Hepatic stellate cell (primary cell): ENCODE measurements at places on chromosomes 1 and 21.
A peak's percentile ranks its signal among the peaks of the same experiment; 100 is the strongest.

DNA sequence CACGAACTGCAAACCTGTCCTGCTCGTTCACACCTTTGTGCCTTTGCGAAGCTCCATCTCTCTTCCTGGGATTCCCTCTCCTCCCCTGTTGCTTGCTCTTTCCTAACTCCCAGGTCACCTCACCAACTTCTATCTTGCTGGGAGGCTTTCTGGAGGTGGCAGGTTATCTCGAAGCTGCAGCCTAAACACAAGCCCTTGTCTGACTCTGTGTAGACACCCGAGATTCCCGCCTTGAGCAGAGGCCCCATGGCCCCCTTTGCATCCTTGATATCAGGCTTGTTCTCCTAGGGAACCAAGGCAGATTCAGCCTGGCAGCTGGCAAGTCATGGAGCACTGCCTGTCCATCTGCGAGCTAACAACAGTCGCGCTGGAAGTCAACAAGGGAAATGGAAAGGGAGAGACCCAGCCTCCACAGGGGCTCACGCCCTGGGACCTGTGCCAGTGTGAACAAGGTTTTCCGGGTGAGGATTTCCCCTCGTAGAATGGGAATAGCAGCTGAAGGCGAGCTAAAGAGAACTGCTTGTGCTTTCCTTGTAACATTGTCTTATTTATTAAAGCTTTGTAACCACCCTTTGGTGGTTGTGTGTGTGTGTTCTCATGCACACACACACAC, 109.5 kb upstream of the JUN start:
- DNase-seq: no peak

GRCh38 chr1:113931451-113931851, 2.3 kb downstream of the HIPK1 start:
- no peak for DNase-seq

GRCh38 chr1:159647616-159648015, 60.0 kb downstream of the APCS start:
- no peak for DNase-seq

- DNase-seq: no peak
These were observed 3.3 kb downstream of the DPH5 start for GRCh38 chr1:101022294-101022693.

GRCh38 chr1:29669158-29669871, 433.0 kb downstream of the PTPRU start:
- no peak for DNase-seq

DNA sequence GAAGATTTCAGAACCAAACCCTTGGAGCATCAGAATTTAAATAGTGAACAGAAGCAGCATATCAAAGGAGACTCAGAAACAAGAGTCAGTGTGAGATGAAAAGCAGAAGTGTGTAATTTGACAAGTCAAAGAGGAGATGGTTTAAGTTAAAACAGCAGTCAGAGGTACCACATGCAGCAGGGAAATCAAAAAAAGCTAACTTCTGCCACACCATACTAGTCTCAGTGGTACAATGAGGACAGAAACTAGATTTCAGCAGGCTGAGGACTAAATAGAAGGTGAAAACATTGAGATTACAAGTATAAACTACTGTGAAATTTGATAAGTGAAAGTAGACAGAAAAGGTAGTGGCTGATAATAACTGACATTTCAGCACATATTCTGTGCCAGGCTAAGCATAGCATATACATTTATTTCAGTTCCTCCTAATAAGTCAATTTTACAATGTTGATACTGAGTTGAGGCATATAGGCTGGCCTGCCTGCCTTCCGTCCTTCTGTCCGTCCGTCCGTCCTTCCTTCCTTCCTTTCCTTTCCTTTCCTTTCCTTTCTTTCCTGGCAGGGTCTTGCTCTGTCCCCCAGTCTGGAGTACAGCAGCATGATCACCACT, 12.6 kb downstream of the SUCO start:
- no peak for DNase-seq

GRCh38 chr1:109156916-109157385, 43.0 kb downstream of the ELAPOR1 start:
- no peak for DNase-seq

DNA sequence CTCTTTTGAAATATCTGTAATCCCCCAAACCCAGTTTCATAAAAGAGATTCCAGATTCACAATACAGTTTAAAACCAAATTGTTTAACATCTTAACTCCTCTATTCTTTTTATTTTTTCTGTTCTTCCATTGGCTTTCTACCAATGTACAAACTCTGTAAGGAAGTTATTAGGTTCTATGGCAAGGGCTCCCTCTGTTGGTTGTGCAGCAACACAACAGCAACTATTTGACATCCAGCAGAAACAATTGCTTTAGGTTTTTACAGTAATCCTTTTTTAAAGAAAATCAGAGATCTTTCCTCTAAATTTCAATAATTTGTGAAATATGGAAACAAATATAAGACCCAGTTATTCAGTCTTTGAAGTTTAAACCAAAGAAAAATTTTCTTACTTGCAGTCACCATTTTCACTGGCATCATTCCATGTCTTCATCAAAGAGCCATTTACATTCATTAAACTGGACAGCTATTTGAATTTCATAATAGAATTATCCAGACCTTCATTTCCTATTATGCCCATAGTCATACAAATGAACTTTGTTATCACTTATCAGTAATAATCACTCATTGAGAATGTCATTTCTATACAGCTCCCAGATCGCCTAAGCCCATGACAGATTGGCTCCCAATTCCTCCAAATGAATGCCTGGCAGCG, 46.5 kb upstream of the RNF11 start:
- peak; percentile 57 for DNase-seq

- DNase-seq: no peak
These were observed 494 bp downstream of the APH1A start for GRCh38 chr1:150268340-150268704.

- DNase-seq: no peak
These were observed 214.9 kb downstream of the TOMM20 start for GRCh38 chr1:234913771-234914170.

GRCh38 chr1:157252473-157252872, 114.3 kb upstream of the ETV3 start:
- DNase-seq: no peak
